ENCODE measurements at places on chromosomes 6 and 20. TPM values are rescaled to one million over a fixed set of nuclear protein-coding genes. Genes with fewer than 3 reads are reported as not detected.

The OR2B6 gene
- total RNA-seq = not detected

- DNase-seq = no peak
These were observed 13.0 kb downstream of the PIM1 start for GRCh38 chr6:37182736-37183590.

- DNase-seq = no peak
These were observed 279.7 kb downstream of the CDC5L start for GRCh38 chr6:44667226-44667625.

DNA sequence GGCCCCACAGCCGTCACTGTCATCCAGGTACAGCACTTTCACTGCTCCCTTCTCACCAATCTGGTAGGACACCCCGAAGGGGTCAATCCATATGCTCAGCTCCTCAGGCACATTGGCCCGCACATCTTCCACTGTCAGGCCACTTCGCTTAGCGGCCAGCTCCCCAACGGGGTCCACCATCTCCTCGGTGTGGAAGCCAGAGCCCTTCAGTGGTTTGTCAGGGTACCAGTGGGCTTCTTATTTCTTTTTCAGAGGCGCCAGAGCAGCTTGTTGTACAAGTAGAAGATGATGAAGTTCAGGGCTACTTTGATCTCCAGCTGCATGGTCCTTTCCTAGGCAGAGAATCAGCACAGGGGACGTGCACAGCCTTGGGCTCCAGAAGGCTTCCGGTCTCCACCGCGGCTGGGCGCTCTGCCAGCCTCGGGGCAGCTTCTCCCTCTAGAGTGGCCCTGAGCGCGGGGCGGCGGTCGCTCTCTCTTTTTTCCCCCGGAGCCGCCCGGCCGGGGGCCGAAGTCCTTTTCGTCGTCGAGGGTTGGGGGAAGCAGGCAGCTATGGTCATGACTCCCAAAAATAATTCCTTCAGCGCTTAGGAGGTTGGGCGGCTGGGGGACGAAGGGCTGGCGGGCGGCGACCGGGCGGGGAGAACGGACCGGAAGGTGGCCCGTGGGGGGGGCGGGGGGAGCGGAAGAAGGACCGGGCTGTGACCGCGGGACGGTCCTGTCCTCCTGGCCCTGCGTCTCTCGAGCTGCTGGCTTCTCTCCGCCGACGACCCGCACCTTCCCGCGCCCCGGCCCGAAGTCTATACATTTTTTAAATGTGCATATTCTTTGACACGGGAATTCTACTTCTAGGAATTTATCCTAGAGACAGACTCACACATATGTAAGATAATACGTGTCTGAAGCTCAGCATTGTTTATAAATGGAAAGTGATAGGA is 6.5 kb upstream of the ZSCAN9 start:
- peak; percentile 42 for DNase-seq

DNA sequence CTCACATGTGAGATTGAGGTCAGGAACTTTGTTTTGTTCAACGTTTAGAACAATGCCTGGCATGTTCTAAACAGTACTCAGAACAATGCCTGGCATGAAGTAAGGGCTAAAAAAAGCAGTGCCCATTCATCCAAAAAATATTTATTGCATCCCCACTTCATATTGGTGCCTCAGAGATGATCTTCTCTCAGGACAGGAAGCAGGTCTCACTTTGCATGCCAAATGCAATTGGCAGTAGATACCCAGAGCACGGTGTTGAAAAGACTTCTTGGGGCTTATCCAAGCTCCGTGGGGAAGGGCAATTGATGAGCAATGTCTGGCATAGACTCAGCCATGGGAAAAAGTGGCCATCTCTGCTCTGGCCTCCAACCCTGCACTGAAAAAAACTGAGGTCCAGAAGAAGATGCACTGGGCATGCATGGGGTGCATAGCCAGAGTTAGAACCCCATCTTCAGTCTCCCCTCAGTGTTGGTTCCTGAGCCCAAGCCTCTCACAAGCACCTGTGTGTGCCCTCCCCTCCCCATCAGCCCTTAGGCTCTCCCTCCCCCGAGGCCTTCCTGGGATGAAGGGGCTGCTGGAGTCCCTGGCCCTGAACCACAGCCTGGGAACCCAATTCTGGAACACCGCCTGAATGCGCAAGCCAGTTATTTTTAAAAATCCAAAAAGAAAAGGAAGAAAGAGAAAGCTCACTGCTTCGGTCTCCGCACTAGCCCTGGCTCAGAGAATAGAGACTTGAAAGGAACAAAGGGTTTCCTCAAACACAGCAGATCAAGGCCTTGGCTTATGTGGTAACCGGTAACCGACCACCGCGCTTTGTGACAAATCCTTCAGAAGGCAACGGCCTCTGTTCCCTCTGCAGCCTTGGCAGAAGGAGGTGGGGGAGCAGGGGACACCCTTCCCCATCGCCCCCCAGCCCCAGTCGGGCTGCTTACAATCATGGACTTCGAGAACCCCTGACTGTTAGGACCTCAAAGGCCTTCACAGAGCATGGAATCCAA is 78.5 kb upstream of the SIRPA start:
- no peak for DNase-seq

DNA sequence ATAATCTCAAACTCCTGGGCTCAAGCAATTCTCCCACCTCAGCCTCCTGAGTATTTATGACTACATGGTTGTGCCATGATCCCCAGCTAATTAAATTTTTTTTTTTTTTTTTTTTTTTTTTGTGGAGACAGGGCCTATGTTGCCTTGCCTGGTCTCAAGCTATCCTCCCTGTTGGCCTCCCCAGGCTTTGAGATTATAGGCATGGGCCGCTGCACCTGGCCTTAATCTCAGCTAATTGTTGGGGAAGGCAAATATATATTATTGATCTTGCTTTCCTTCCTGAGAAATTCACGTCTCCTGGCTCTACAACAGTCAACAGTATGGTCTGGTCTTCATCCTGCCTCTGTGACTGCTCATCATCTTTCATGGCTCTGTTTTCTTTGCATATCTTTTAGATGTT is 20.1 kb downstream of the PCMT1 start:
- DNase-seq = no peak

GRCh38 chr6:152984513-152984872 is 1.7 kb upstream of the FBXO5 start:
- DNase-seq = no peak

- no peak for DNase-seq
These were observed 78.1 kb downstream of the UNC5CL start for GRCh38 chr6:40960742-40961430.

GRCh38 chr6:20271818-20272217 is 59.5 kb upstream of the MBOAT1 start:
- DNase-seq = no peak
